ENCODE measurements at places on chromosomes 6 and 20. TPM values are rescaled to one million over a fixed set of nuclear protein-coding genes. Genes with fewer than 3 reads are reported as not detected.
A peak's percentile ranks its signal among the peaks of the same experiment; 100 is the strongest.

DNA sequence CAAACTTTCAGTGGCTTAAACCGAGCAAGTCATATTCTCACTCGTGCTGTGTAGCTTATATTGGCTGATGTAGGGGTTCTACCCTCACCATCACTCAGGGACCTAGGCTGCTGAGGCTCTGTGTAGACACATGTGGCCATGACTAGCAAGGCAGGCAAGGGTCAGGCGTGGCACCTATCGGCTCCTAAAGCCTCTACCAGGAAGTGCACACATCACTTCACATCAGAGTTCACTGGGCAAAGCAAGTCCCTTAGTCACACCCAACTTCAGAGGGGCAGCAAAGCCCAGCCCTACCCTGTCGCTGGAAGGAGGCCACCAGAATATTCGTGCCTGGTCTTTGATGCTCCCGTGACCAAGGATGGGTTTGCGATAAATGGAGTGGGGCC lies 42.9 kb downstream of the PPP1R14C start:
- H3K4me3 ChIP-seq, result no peak overlapping the region
- DNase-seq, result no peak
- no peaks in the 10 kb centered on the region for H3K36me3 ChIP-seq
- H3K27ac ChIP-seq, result no peak overlapping the region
- no peaks in the 10 kb centered on the region for H3K27me3 ChIP-seq
- H3K4me1 ChIP-seq, result no peaks in the 10 kb centered on the region

DNA sequence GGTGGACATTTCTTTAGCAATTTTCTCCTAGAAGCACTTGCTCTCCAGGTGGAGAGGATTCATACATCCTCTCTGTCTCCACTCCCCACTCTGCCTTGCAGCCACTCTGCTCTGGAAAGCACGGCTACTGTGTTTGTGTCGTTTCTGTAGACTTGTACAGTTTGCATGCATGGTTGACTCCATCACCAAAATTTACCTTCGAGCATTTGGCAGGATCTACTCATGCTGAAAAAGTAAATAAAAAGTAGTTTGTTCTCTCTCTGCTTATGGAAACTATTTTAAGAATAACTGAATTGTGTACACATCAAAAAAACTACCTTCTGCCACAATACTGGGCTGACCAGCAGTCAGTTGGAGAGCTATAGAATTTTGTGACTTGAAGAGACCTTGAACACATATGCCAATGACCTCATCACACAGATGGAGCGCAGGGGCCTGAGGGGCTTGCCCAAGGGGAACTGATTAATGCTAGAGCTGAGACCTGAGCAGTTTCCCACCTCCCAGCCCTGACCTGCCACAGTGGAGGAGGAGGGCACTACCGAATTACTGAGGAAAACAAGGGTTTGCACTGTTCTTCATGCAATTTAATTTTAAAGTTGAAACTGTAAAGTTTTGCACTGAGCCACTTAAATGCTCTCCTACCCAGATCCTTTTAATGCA lies 33.7 kb upstream of the FOXQ1 start:
- H3K27me3 ChIP-seq, result no peaks in the 10 kb centered on the region
- no peak overlapping the region for H3K27ac ChIP-seq
- H3K4me3 ChIP-seq, result no peak overlapping the region
- no peaks in the 10 kb centered on the region for H3K36me3 ChIP-seq
- no peak for DNase-seq
- no peaks in the 10 kb centered on the region for H3K4me1 ChIP-seq

GRCh38 chr6:45115696-45116095 lies 212.4 kb upstream of the RUNX2 start:
- no peak for DNase-seq
- peaks cover 5% of the 10 kb centered on the region for H3K4me1 ChIP-seq
- no peaks in the 10 kb centered on the region for H3K36me3 ChIP-seq
- H3K4me3 ChIP-seq, result no peak overlapping the region
- no peak overlapping the region for H3K27ac ChIP-seq
- no peaks in the 10 kb centered on the region for H3K27me3 ChIP-seq

- H3K36me3 ChIP-seq, result no peaks in the 10 kb centered on the region
- no peak overlapping the region for H3K4me3 ChIP-seq
- no peaks in the 10 kb centered on the region for H3K27me3 ChIP-seq
- H3K4me1 ChIP-seq, result no peaks in the 10 kb centered on the region
- no peak overlapping the region for H3K27ac ChIP-seq
These were observed 47.0 kb downstream of the PRL start for GRCh38 chr6:22249711-22250350.

DNA sequence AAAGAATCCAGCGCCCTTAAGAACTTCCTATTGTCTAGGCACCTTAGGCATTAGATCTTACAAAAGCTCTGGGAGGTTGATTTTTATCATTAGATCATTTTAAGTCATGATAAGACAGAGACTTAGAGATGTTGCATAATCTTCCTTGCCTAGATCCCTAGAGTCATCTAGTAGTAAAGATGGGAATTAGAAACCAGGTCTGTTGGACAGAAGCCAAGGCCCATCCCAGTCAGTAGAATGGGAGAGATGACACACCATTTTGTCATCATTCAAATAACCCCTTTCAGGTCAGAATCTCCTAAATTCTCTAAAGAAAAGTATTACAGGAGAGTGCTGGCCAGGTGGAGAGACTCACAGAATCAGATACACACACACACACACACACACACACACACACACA lies 579.1 kb downstream of the BMP2 start:
- no peak overlapping the region for H3K4me3 ChIP-seq
- H3K27ac ChIP-seq, result no peak overlapping the region

- DNase-seq, result no peak
- H3K4me1 ChIP-seq, result no peaks in the 10 kb centered on the region
- H3K27ac ChIP-seq, result no peak overlapping the region
- H3K36me3 ChIP-seq, result no peaks in the 10 kb centered on the region
- no peaks in the 10 kb centered on the region for H3K27me3 ChIP-seq
These were observed 142.0 kb upstream of the ZNF217 start for GRCh38 chr20:53735536-53736050.

GRCh38 chr20:13684566-13685222 lies 46.0 kb upstream of the TASP1 start:
- no peaks in the 10 kb centered on the region for H3K36me3 ChIP-seq
- no peak for DNase-seq
- no peaks in the 10 kb centered on the region for H3K27me3 ChIP-seq
- H3K4me3 ChIP-seq, result no peak overlapping the region

DNA sequence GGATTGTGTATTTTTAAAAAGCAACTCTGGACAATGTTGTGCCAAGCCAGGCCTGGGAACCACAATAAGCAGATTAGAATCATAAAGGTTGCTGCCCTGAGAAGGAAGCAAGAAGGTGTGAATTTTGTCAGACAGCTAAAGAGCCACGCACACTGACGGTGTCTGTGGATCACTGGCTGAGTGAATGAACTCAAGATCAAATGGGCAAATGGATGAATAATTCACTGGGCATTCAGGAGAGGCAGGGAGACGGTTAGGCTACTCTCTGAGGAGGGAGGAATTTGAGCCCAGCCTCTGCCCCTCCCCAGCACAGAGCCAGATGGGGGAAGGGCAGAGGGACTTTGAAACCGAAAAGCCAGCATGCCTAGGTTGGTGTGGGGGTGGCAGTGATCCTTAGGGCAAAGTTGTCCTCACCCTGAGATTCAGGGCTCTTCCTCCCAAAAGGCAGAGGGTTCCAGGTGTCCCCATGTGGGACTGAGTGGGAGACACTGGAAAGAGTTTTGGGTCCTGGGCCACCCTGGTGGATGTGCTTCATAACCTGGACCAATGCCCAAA lies 19.5 kb upstream of the SLC22A7 start:
- peaks cover 6% of the 10 kb centered on the region for H3K4me1 ChIP-seq
- H3K27ac ChIP-seq, result no peak overlapping the region
- H3K36me3 ChIP-seq, result no peaks in the 10 kb centered on the region
- no peaks in the 10 kb centered on the region for H3K27me3 ChIP-seq

- no peaks in the 10 kb centered on the region for H3K27me3 ChIP-seq
- no peaks in the 10 kb centered on the region for H3K36me3 ChIP-seq
- no peak overlapping the region for H3K4me3 ChIP-seq
- H3K4me1 ChIP-seq, result no peaks in the 10 kb centered on the region
These were observed 5.4 kb downstream of the METTL24 start for GRCh38 chr6:110352563-110353262.

DNA sequence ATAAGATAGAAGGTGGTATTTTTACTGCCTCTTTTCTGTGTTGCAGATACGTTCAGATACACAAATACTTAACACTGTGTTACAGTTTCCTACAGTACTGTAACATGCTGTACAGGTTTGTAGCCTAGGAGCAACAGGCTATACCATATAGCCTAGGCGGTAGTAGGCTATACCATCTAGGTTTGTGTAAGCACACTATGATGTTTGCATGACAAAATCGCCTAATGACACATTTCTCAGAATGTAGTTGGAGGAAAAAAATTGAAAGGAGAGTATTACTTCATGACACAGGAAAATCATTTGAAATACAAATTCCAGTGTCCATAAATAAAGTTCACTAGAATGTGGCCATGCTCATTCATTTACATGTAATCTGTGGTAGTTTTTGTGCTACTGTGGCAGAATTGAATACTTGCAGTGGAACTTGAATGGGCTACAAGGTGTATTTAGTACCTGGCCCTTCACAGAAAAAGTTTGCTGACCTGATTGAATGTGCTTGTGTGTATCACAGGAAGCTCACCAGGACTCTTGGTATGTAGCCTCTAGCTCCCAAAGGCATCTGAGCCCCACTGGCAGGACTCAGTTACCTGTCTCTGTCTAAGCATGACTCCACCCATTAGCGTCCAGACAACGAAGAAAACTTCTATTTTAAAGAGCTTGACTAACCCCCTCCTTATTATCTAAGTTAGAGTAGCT lies 18.8 kb downstream of the TOP1 start:
- no peaks in the 10 kb centered on the region for H3K36me3 ChIP-seq
- DNase-seq, result no peak
- peak overlapping the region; percentile 62 for H3K27ac ChIP-seq

- no peaks in the 10 kb centered on the region for H3K27me3 ChIP-seq
- no peak overlapping the region for H3K4me3 ChIP-seq
- no peaks in the 10 kb centered on the region for H3K4me1 ChIP-seq
- H3K27ac ChIP-seq, result no peak overlapping the region
These were observed 240.4 kb downstream of the TBC1D32 start for GRCh38 chr6:121093928-121094327.

DNA sequence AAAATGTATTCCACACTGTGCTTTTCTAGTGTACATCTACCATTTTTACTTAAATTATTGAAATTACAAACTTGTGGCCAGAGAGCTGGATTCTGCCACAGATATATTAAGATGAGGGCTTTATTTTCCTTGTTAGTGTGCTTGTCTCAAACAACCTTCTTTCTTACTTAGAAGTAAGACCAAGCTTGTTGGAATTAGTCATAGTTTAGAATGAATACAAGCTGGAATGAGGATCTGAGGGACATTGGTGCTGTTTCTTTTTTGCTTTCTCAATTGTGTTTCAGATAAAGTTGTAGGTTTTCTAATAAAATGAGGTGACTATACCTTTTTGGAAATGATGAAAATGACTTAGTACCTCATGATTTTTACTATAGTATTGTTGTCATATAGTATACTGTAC lies 40.3 kb downstream of the UBR2 start:
- H3K27me3 ChIP-seq, result no peaks in the 10 kb centered on the region
- H3K4me1 ChIP-seq, result no peaks in the 10 kb centered on the region
- H3K27ac ChIP-seq, result no peak overlapping the region
- no peak for DNase-seq

ANKRD66 gene
- not detected for total RNA-seq

BNIP5 gene
- not detected for total RNA-seq

ACSS1 gene
- total RNA-seq, result 47.4 TPM

SLC17A3 gene
- total RNA-seq, result 0.64 TPM

FAM83D gene
- total RNA-seq, result 1.8 TPM

HLA-DOA gene
- total RNA-seq, result 3.0 TPM

COL9A1 gene
- not detected for total RNA-seq

BTNL2 gene
- not detected for total RNA-seq

ENPP4 gene
- 9.8 TPM for total RNA-seq

NOX3 gene
- not detected for total RNA-seq

All from naive thymus-derived CD4-positive, alpha-beta T cell (primary cell).